ENCODE measurements at places on chromosomes 5 and 9.

DNA sequence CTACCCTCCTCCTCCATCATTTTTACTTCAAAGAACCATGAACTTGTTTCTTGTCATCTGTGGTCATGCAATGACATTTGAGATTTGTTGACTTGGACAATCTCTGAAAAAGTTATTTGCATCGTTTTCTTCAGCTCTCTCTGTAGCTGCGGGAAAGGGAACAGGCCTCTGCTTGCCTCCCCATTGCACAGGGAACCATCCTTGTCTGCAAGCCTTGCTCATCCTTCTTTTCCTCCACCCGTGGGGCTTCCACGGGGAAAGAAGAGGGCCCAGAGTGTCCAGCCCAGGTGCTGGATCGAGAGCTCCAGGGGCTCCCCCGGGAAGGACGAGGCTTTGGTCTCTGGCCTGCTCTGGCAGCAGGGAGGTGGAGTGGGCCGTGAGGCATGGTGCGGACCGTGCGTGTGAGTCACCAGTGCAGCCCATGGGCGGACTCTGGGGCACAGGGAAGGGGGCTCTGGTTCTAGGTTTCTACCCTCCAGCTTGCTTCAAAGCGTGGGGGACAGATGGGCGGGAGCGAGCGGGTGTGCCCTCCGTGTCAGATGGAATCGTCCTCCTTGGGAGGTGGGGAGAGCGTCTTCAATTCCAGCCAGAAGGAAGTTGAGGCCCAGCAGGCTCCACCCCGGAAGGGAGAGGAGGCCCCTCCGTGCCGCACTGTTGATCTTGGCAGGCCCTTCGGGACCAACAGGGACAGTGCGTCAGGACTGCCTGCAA lies 6.0 kb upstream of the IRX4 start:
- no peak for DNase-seq

GRCh38 chr5:3320317-3320875 lies 275.2 kb upstream of the IRX1 start:
- no peak for DNase-seq

- DNase-seq = no peak
These were observed 52.1 kb downstream of the CTNND2 start for GRCh38 chr5:11851965-11852716.

DNA sequence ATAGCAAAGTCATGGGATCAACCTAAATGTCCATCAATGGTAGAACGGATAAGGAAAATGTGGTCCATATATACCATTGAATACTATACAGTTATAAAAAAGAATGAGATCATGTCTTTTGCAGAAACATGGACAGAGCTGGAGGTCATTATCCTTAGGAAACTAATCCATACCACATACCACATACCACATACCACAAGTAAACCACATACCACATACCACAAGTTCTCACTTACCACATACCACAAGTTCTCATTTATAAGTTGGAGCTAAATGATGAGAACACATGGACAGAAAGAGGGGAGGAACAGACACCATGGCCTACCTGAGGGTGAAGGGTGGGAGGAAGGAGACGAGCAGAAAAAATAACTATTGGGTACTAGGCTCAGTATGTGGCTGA lies 154.6 kb upstream of the GHR start:
- DNase-seq = no peak

- no peak for DNase-seq
These were observed 26.6 kb downstream of the MORN5 start for GRCh38 chr9:122186301-122186700.

DNA sequence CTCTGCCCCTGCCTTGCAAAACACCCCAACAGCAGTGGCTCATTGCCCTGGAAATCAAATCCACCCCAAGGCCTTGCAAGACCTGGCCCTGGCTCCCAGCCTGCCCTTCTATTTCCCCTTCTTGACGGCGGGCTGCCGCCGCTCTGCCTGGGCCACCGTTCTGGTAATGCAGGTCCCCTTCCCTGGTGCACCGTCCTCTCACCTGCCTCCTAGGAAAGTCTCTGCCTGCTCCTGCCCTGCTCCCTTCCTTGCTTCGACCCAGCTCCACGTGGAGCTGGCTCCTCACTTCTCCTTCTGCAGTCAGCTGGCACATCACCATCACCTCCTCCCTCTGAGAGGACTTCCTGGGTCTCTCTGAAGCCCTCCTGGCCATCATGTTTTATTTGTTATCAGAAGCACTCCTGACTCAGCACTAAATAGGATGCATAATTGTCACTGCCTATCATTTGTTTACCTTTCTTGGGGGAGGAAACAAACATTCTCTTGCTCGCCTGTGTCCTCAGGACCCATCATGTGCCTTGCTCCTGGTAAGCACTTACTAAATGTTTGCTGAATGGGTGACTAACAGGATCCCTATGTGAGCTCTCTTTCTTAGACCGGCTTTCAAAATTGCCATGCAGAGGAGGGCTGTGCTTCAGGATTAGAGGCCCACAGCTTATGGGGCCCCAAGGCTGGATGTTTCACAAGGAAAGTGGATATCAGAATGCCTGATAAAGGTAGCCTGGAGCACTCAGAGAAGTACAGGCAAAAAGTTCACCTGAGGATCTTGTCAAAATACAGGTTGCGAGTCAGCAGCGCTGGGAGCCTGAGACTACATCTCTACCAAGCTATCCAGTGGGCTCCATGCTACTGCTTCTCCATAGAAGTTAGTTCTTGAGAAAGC lies 19.6 kb upstream of the C5orf47 start:
- DNase-seq = no peak

DNA sequence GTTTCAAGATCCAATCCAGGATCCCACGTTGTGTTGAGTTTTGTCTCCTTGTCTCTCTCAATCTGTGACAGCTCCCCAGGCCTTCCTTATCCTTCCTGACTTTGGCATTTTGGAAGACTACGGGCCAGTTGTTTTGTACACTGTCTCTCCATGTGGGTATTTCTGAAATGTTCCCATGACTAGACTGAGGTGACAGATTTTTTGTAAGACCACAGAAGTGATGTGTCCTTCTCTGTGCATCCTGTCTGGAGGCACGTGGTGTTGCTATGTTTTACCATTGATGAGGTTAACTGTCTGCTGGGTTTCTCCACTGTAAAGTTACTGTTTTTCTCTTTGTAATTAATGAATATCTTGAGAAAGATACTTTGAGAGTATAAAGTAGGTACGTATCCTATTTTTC lies 15.7 kb upstream of the PDZD2 start:
- no peak for DNase-seq

DNA sequence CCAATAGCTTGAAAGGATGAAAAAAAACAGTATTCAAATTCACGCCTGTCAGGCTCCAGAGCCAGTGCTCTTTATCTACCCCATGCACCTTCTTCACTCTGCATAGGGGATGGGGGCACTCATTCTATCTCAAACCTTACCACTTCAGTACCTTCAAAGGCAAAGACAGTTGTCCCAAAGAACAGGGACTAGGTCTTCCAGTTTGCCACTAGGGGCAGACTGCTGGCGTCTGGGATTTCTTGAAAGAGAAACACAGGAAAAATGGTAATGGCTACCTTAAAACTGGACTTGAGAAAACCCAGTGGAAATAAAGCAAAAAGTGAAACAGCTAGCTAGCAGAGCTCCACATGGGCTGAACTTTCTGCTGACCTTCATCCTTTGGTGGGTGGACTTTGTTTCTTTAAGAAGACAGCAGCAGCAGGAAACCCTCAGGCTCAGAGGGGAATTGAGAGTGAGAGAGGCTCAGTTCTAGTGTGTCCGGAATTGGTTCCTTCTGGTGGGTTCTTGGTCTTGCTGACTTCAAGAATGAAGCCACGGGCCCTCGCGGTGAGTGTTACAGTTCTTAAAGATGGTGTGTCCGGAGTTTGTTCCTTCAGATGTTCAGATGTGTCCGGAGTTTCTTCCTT lies 41.0 kb upstream of the SLC36A1 start:
- DNase-seq = no peak

DNA sequence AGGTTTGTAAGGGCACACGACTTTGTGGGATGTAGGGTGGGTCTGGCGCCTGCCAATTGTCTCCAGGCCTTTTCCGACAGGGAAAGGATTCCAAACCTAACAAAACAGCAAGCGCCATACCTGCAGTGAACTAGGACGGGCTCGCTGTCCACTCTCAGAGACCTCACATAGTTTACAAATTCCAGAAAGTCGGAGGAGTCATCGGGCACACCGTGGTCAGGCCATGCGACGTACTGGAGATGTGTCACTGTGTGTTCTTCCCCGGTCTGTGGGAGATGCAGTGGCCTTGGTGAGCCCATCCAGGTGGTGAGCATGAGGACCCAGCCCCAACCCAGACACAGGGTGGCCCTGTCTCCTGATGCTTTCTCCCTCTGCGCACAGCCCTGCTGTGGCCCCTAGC lies 61.3 kb upstream of the EPB41L4B start:
- no peak for DNase-seq

DNA sequence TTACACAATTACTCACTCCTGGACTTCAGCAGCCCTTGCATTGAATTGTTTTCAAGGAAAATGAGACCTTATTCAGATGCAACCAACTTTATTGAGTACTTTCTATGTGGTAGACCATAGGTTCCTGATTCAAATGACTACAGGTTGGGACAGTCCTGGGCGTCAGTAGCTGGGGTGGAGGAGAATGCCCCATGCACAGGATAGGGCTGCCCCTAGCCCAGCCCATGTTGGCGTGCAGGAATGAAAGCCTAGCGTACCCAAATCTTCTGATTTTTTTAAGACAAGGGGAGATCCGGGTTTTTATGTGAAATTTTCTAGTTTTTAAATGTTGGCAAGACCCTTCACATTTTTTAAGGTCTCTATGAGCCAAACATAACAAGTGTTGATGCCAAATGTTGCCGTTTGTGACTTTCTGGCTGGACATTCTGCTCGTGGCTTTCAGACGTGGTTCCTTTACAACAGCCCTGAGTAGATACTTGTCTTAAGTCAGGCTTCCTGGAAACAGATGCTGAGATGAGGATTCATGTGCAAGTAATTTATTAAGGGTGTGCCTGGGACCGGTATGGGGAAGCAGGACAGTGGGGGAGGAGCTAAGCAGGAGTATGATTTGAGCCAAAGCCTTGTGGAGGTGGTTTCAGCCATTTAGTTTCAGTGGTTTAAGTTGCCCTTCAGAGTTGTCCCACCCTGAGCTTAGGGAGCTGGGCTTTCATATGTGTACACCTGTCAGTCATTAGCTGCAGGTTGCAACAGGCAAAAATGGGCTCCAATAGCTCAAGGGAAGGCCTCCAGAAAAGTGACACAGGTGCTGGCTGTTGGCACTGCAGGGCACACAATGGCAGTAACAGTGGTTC lies 154.1 kb downstream of the NTRK2 start:
- no peak for DNase-seq

GRCh38 chr9:7534211-7534935 lies 265.2 kb downstream of the DMAC1 start:
- DNase-seq = no peak

DNA sequence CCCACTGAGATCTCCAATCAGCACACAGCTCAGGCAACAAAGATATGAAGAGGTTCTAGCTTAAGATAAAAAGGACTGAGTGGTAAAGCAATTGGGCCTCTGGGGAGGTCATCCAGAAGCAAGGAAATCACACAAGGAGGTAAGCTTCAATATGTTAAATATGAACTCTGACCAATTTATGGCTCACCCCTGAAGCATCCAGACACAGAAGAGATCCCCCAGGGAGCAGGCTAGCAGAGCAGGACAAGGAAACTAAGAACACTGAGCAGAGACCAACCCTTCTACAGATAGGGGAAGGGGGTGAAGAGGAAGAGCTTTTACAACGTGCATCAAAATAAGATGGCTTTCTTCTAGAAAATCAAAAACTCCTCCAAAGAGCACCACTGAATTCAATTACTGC lies 616.2 kb downstream of the DNAH5 start:
- DNase-seq = no peak

GRCh38 chr5:97112230-97112629 lies 30.2 kb downstream of the LIX1 start:
- no peak for DNase-seq

GRCh38 chr5:159156426-159157238 lies 52.7 kb downstream of the RNF145 start:
- DNase-seq = no peak

DNA sequence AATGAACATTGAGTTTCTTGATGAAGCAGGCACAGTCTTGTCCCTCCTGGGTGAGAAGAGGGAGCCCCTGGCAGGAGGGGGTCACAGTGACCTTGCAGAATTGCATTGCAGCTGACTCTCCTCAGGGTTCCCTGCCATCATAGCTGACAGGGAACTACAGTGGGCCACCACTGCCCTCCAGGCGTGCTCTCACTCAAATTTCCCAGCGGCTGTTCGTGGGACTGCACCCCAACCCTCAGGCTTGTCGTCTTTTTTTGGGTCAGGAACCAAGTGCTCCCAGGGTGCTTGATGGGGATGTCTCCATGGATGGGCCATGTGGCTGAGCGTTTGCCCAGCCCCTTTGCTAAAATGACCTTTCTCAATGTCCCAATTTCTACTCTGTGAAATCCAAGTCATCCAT lies 215.8 kb downstream of the MELK start:
- DNase-seq = no peak

DNA sequence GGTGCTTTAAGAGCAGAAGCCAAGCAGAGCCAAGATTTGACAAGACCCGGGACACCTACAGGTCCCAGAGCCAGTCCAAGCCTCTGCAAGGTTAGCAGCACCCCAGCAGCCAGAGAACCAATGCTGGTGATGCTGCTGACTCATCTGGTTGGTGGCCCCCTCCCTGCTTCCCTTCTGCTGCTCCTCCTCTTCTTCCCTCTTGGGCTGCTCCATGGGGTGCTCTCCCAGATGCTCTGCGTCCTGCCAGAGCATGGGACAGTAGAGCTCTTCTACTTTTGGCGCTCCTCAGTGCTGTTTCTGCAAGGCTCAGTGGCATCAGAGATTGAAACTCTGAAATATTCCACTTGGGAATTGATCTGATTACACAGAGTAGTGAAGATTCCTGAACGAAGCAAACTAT lies 76.1 kb upstream of the SAP30L start:
- no peak for DNase-seq

DNA sequence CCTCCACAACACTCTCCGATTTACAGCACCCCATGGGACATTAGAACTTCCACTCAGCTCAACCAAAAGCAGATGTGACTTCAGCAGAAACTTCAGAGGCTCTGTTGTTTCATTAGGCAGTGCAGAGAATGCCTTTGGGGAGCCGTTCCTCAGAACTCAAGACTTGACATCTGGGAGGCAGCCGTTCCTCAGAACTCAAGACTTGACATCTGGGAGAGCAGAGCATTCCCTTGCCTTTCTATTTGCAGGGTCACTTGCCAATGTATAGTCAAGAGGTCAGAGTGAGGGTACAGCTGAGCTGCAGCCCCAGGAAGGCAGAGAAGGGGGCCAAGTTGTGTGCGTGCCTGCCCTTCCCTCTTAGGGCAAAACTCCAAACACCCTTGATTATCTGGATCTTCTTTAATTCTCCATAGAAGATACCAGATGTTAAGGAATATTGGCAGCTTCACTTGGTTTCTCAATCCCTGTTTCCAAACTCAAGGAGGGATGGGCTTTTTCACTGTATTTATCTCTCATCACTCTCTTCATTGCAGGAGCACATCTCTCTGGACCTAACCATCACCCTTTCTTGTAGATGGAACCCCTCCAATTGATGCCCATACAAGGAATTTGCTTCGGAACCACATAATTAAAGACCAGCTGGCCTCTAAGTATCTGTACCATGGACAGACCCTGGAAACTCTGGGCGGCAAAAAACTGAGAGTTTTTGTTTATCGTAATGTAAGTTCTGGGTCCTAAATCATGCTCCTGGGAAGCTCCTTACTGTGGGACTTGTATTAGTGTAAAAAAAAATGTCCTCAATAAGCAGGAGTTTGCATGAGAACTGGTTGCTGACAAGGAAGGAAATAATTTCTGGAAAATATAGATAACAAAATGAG lies 25.6 kb downstream of the TGFBI start:
- DNase-seq = no peak

GRCh38 chr9:27385606-27386322 lies 88.8 kb upstream of the EQTN start:
- DNase-seq = no peak
